ENCODE measurements at places on chromosomes 7 and 10.

- no peak overlapping the region for H3K4me3 ChIP-seq
- no peaks in the 10 kb centered on the region for H3K4me1 ChIP-seq
- no peak overlapping the region for H3K27ac ChIP-seq
- H3K27me3 ChIP-seq: no peaks in the 10 kb centered on the region
- no peak for DNase-seq
Measured at GRCh38 chr10:112208292-112208691, 24.7 kb upstream of the GPAM start.

- no peak overlapping the region for H3K27ac ChIP-seq
- no peak for DNase-seq
- no peaks in the 10 kb centered on the region for H3K4me1 ChIP-seq
Measured at GRCh38 chr10:88786032-88786770, 16.3 kb upstream of the LIPM start.

DNA sequence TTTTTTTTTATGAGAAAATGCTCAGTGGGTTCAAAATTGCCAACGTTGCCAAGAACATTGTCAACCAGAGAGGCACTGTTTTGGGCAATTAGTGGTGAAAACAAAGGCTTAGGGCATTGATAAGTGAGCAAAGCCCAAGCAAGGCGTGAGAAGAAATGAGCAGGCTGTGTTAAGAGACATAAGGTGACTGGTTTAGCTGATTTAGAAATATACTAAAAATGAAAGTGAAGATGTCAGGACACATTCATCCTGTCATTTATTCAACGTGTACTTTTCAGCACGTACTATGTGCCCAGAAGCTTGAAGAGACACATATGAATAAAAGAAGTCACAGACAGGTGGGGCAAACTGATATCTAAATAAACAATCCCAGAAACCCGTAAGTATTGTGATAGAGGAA, 31.8 kb downstream of the AOAH start:
- no peaks in the 10 kb centered on the region for H3K36me3 ChIP-seq
- H3K27ac ChIP-seq: no peak overlapping the region
- no peaks in the 10 kb centered on the region for H3K4me1 ChIP-seq
- no peak for DNase-seq

DNA sequence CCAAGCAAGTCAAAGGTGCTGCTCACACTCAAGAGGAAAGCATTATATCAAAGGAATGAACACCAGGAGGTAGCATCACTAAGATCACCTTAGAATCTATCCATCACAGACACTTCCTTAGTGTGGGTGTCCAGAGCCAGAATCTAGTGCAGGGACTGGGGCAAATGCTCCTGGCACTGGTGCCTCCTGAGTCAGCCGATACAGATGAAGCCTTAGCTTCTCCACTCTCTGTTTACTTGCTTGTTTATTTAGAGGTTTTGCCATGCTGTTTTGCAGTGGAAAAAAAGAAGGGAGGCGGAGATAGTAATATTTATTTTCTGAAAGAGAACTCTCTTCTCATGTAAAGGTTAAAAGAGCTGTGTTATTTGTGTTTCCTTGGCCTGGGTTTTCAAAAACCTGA, 303.1 kb downstream of the WDR11 start:
- no peak for DNase-seq
- H3K4me3 ChIP-seq: no peak overlapping the region
- H3K27ac ChIP-seq: peak overlapping the region; percentile 44
- H3K36me3 ChIP-seq: no peaks in the 10 kb centered on the region
- no peaks in the 10 kb centered on the region for H3K27me3 ChIP-seq

GRCh38 chr7:74033372-74034311, 5.7 kb downstream of the ELN start:
- H3K4me1 ChIP-seq: peaks cover 75% of the 10 kb centered on the region
- H3K4me3 ChIP-seq: peak overlapping the region; percentile 16
- H3K36me3 ChIP-seq: peaks cover 37% of the 10 kb centered on the region
- peak; percentile 92 for DNase-seq

- H3K4me3 ChIP-seq: no peak overlapping the region
- H3K27me3 ChIP-seq: no peaks in the 10 kb centered on the region
- no peak overlapping the region for H3K27ac ChIP-seq
- no peaks in the 10 kb centered on the region for H3K4me1 ChIP-seq
- DNase-seq: no peak
Measured at GRCh38 chr10:126433351-126433750, 45.1 kb upstream of the ADAM12 start.

GRCh38 chr7:1950452-1951158, 280.5 kb downstream of the ELFN1 start:
- DNase-seq: no peak
- H3K36me3 ChIP-seq: no peaks in the 10 kb centered on the region
- H3K27me3 ChIP-seq: no peaks in the 10 kb centered on the region
- H3K27ac ChIP-seq: no peak overlapping the region
- H3K4me1 ChIP-seq: no peaks in the 10 kb centered on the region

- H3K4me1 ChIP-seq: no peaks in the 10 kb centered on the region
- no peak for DNase-seq
- no peaks in the 10 kb centered on the region for H3K36me3 ChIP-seq
Measured at GRCh38 chr10:62852961-62853702, 37.0 kb upstream of the EGR2 start.

DNA sequence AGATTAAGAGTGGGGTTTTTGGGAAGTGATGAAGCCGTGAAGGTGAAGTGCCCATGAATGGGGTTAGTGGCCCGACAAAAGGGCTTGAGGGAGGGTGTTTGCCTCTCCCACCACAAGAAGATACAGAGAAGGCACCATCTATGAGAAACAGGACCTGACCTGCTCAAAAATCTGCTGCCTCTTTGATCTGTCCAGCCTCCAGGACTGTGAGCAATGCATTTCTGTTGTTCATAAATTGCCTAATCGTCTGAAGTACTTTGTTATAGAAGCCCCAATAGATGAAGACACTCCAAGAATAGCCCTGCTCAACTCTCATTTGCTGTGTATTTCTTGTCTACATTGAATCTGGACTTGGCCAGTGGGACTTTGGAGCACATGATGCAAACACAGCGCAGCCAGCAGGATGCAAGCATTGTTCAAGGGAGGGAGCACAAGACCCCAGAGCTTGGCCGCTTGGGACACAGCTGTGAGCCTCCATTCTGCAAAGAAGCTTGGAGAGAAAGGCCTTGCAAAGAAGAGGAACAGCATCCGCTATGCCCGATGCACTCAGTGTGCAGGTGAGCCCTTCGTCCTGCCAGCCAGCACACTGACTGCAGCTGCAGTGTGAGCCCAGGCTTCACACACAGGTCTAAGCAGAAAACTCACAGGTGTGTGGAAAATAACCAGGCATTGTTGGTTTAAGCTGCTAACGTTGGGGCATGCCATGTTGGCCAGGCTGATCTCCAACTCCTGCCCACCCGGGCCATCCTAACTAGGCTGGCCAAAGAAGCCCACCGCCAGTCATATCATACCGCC, 73.2 kb upstream of the KLF6 start:
- H3K4me1 ChIP-seq: peaks cover 13% of the 10 kb centered on the region
- H3K4me3 ChIP-seq: no peak overlapping the region
- H3K27me3 ChIP-seq: no peaks in the 10 kb centered on the region
- no peak overlapping the region for H3K27ac ChIP-seq

- H3K27ac ChIP-seq: peak within 1 kb of the TSS; percentile 95
- H3K4me1 ChIP-seq: peaks cover 40% of the 10 kb centered on the region
- no peaks in the 10 kb centered on the region for H3K36me3 ChIP-seq
- H3K4me3 ChIP-seq: peak within 1 kb of the TSS; percentile 72
- H3K27me3 ChIP-seq: no peaks in the 10 kb centered on the region
- peak; percentile 100 for DNase-seq
Measured at GRCh38 chr7:151519765-151520418, at the start of gene RHEB. Gene RHEB, minus strand, starts transcription at chr7:151519895. Its CDS starts 384 bp downstream, at chr7:151519511.

- no peak for DNase-seq
- peaks cover 44% of the 10 kb centered on the region for H3K4me1 ChIP-seq
- peak overlapping the region; percentile 11 for H3K27ac ChIP-seq
- no peaks in the 10 kb centered on the region for H3K27me3 ChIP-seq
- H3K36me3 ChIP-seq: no peaks in the 10 kb centered on the region
Measured at GRCh38 chr10:450463-450862, 239.0 kb downstream of the DIP2C start.

GRCh38 chr10:48501787-48502771, 102.8 kb downstream of the ARHGAP22 start:
- peak; percentile 40 for DNase-seq
- H3K36me3 ChIP-seq: no peaks in the 10 kb centered on the region
- H3K4me1 ChIP-seq: no peaks in the 10 kb centered on the region
- no peak overlapping the region for H3K27ac ChIP-seq
- H3K4me3 ChIP-seq: no peak overlapping the region
- no peaks in the 10 kb centered on the region for H3K27me3 ChIP-seq

GRCh38 chr10:89219513-89220218, 12.5 kb upstream of the CH25H start:
- peaks cover 7% of the 10 kb centered on the region for H3K36me3 ChIP-seq
- no peaks in the 10 kb centered on the region for H3K27me3 ChIP-seq
- H3K4me1 ChIP-seq: peaks cover 7% of the 10 kb centered on the region
- no peak overlapping the region for H3K27ac ChIP-seq
- no peak for DNase-seq

DNA sequence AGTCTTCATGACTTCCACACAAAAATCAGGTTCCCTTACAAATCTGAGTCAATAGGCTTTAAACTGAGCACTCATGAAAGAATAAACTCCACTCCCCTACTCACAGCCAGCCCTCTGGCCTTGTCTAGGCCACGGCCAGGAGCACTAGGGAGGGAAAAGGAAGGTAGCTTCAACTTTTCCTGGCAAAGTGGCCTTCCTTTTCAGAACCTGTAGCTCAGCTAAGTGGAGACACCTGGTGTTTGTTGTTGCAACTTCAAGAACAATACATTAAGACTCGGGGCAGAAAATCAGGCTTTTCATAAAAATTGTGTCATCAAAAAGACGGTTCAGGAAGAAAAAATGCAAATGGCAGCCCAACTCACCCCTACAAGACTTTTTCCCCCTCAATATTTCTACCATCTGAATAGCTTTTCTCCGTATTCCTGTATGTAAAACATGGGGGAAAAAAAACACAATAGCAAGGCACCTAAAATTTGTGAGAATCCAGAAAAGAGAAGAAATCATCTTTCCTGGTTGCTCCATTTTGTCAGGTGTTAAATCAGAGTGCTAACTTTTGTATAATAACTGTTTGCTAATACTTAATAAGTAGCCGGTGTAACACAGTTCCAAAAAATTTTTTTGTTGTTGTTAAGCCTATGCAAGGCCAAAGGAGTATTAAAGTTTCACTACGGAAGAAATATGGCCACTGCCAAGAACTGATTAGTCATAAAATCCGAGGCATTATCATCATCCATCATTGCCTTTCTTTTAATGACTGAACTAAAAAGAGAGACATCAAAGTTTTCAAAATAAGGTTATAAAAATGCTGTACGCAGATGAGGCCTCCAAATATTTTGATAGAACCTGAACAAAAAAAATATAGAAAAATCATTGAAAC, 66.2 kb upstream of the ARID5B start:
- no peak for DNase-seq
- H3K36me3 ChIP-seq: no peaks in the 10 kb centered on the region
- peak overlapping the region; percentile 74 for H3K27ac ChIP-seq
- H3K4me3 ChIP-seq: no peak overlapping the region

- no peak overlapping the region for H3K27ac ChIP-seq
- no peak overlapping the region for H3K4me3 ChIP-seq
- peak; percentile 36 for DNase-seq
Measured at GRCh38 chr7:101565601-101566209, 63.4 kb downstream of the MYL10 start.

DNA sequence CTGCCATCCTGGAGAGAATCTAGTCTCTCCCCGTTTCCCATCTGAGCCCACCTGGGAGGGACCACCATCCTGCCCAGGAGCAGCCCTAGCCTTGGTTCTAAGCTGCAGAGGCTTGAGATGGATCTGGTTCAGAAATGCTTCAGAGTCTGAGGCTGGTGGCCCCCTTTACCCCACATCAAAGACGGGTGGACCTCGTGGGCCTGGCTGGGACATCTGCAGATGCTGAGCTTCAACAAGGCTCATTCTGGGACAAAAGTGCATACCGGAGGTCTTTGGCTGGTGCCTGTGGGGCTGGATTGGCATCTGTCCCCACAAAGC, 4.9 kb upstream of the IRF5 start:
- H3K4me3 ChIP-seq: no peak overlapping the region
- no peaks in the 10 kb centered on the region for H3K36me3 ChIP-seq
- no peak overlapping the region for H3K27ac ChIP-seq
- H3K4me1 ChIP-seq: peaks cover 6% of the 10 kb centered on the region

DNA sequence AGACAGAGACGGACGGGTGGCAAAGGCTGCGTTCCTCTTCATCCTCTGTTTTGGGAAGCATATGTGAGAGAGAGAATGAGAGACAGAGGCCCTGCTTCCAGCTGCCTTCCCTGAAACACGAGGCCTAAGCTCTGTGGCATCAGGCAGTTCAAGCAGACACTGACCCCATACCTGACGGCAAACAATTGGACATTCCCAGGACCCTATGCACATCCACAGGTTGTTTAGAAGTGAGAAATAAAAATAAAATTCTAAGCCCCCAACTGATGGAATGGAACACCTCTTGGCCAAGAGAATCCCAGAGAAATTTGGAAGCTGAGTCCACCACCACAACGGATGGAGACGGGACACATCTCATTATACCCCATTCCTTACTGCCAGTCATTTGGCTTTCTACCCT, 105.3 kb downstream of the CPXM2 start:
- no peak overlapping the region for H3K4me3 ChIP-seq
- peaks cover 24% of the 10 kb centered on the region for H3K4me1 ChIP-seq
- H3K36me3 ChIP-seq: peaks cover 7% of the 10 kb centered on the region

DNA sequence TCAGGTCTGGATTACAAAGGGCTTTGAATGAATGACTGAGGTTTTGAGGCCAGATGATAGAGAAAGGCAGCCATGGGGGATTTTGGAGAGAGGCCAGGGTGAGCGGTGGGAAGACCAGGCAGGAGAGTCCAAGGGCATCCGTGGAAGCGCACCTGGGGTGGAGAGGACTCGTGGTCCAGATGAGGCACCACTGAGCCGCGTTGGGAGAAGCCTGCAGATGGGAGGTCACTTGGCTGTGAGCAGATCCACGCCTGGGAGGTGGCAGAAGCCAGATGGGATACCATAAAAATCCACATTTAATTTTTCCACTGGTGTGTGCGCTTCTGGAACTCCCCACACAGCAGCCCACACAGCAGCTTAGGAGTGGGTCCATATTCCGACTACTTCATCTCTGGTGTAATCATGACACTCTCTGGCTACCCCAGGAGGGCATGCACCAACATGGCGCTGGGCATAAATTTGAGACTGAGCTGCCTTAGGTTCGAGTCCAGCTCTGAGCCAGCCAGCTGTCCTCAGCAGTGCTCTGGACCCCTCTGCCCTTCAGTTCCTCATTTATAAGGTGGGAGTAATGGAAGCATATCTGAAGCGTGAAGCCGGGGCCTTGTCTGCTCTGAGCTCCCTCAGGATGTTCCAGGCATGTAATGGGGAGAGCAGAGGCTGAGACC, 90.2 kb upstream of the FAM20C start:
- no peaks in the 10 kb centered on the region for H3K36me3 ChIP-seq
- no peaks in the 10 kb centered on the region for H3K27me3 ChIP-seq
- no peak overlapping the region for H3K27ac ChIP-seq
- no peaks in the 10 kb centered on the region for H3K4me1 ChIP-seq
- DNase-seq: no peak

- H3K4me3 ChIP-seq: no peak overlapping the region
- no peaks in the 10 kb centered on the region for H3K27me3 ChIP-seq
- H3K36me3 ChIP-seq: peaks cover 46% of the 10 kb centered on the region
- DNase-seq: peak; percentile 84
- H3K27ac ChIP-seq: no peak overlapping the region
- no peaks in the 10 kb centered on the region for H3K4me1 ChIP-seq
Measured at GRCh38 chr10:70880077-70880534, 8.3 kb downstream of the PCBD1 start.

Measured in sigmoid colon (tissue), 7 donors.